ENCODE measurements at places on chromosomes 6 and 20.

DNA sequence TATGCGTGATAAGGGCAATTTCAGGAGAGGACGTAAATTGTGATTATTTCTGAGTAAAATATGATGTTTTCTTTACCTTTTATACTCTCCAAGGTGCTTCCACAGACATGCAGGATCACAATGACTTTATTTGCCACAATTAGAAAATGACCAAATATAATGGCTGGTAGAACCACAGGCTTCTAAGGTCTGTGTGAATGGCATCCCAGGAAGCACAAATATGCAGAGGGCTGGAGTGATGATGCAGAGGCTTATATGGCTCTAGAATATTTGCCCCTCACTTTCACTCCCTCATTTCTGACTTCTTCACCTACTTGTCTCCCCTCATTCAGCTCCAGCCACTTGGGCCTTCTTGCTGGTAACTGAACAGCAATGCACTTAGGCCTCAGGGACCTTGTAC is 502.1 kb upstream of the MAP3K7 start:
- DNase-seq = no peak

- DNase-seq = no peak
Measured at GRCh38 chr6:163402616-163403015, 11.9 kb upstream of the QKI start.

DNA sequence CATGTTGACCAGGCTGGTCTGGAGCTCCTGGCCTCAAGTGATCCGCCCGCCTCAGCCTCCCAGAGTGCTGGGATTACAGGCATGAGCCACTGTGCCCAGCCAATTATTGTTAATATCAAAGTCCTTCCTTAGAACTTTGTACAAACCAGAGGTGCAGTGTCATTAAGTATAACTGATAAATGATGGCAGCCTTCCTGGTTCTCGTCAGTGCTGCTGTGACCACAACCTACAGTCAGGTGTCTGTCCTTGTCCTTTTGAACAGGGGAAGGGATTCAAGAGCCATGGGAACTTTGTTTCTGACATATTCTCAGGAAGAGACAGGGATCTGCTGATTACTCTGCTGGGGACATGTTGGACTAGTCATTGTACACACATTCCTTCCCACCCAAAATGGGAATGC is 103.2 kb upstream of the TIAM2 start:
- no peak for DNase-seq

DNA sequence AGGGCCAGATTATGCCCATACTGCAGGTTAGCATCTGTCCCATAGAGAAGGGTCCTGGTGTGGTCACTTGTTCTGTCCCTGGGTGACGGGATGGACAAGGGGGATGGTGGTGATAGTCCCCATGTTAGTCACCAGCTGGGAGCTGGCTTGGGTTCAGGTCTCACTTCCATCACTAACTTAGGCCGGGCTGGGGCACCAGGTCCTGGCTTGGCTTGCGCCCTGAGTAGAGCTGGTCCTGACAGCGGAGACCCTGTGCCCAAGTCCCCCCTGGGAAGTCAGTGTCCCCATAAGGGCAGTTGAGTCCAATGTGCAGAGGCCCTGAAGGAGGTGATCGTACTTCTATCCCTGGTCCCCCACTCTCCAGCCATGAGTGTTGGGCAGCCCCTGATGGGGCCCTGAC is 52.6 kb downstream of the ANKRD60 start:
- DNase-seq = no peak

DNA sequence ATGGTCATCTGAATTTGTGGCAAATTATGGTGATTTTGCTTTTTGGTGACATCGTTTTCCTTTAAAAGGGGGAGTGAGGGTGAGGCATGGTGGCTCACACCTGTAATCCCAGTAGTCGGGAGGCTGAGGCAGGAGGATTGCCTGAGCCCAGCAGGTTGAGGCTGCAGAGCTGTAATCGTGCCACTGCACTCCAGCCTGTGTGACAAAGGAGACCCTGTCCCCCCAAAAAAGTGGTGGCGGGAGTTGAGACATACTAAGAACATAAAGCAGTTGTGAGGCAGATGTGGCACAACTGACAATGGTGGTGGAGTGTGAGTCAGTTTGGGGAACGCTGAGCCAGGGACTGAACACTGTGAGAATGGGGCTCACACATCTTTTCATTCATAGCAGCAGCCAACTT is 45.5 kb downstream of the ADNP start:
- no peak for DNase-seq

- DNase-seq = no peak
Measured at GRCh38 chr20:25220810-25221591, 25.5 kb downstream of the ENTPD6 start.

GRCh38 chr6:101117393-101118135 is 236.4 kb upstream of the ASCC3 start:
- no peak for DNase-seq

GRCh38 chr20:62449951-62450691 is 22.8 kb upstream of the RBBP8NL start:
- DNase-seq = no peak

DNA sequence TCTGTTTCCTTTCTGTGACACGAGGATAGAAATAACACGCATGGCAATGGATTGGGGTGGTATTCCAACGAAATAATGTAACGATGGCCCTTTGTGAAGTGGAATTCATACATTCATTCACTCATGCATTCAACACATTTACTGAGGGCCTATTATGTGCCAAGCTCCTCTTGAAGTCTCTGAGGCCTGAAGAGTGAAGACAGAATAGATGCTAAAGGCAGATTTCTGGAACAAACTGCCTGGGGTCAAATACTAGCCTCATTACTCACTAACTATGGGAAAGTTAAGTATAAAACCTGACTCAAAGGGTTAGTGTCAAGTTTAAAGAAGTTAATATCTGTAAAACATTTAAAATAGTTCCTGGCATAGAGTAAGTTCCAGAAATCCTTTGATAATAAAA is 279.6 kb upstream of the SULF2 start:
- no peak for DNase-seq

DNA sequence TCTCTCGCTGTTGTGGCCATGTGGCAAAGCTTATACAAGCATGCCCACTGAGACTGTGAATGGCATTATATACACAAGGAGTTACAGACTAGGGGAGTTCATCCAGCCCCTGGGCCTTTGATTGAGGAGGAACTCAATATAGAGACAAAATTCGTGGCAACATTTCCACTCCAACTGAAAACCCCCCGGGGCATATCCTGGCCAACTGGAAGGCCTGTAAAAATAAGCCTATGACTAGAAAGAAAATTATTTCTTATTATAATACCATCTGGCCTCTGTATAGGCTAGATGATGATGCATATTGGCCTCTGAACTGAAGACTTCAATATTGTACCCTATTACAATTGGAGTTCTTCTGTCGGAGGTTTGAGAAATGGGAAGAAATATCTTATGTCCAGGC is 175.5 kb upstream of the GJE1 start:
- DNase-seq = no peak

DNA sequence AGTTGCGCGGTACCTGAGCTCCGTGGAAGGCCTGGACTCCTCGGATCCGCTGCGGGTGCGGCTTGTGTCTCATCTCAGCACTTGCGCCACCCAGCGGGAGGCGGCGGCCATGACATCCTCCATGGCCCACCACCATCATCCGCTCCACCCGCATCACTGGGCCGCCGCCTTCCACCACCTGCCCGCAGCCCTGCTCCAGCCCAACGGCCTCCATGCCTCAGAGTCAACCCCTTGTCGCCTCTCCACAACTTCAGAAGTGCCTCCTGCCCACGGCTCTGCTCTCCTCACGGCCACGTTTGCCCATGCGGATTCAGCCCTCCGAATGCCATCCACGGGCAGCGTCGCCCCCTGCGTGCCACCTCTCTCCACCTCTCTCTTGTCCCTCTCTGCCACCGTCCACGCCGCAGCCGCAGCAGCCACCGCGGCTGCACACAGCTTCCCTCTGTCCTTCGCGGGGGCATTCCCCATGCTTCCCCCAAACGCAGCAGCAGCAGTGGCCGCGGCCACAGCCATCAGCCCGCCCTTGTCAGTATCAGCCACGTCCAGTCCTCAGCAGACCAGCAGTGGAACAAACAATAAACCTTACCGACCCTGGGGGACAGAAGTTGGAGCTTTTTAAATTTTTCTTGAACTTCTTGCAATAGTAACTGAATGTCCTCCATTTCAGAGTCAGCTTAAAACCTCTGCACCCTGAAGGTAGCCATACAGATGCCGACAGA is 9.9 kb downstream of the HEY2 start:
- DNase-seq = no peak

DNA sequence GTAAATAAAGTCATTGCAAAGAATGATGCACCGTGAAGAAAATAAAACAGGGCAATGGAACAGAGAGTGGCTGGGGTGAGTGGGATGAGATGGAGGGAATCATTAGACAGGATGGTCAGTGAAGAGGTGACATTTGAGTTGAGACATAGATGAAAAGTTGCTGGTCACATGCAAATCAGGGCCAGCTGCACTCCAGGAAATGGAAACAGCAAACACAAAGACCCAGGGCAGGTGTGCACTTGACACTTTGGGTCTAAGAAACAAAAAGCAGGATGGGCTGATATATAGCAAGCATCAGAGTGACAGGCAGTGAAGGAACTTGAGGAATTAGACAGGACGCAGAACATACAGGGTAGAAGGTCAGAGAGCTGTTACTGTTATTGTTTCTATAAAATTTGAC is 171.5 kb upstream of the RIPOR2 start:
- DNase-seq = no peak

DNA sequence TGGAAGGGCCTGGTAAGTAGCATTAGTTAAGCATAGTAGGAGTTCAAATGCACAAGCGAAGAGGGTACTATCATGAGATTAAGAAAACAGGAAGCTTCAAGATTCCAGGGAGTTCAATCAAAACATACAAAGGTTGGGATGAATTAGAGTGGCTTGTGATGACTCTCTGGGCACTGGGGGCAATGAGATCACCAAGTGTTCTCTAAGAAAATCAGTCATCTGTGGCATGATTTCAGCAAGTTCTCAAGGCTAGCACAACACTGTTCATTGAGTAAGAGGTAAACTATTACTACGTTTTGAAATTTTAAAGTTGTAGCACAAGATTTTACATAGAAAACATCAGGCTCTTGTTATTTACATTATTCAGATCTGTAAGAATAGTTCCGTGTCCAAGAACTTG is 139.7 kb upstream of the FLRT3 start:
- DNase-seq = no peak

DNA sequence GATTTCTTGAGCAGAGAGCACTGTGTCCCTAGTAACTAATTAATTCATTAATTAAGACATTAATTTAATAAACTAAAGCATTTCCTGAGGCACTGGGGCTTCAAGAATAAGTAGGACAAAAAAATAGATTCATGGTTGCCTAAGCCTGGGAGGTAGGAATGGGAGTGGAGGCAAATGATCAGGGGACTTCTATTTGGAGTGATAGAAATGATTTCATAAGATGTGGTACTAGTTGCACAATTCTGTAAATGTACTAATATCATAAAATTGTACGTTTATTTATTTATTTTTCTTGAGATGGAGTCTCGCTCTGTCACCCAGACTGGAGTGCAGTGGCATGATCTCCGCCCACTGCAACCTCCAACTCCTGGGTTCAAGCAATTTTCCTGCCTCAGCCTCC is 287.2 kb downstream of the KHDC1L start:
- DNase-seq = no peak

DNA sequence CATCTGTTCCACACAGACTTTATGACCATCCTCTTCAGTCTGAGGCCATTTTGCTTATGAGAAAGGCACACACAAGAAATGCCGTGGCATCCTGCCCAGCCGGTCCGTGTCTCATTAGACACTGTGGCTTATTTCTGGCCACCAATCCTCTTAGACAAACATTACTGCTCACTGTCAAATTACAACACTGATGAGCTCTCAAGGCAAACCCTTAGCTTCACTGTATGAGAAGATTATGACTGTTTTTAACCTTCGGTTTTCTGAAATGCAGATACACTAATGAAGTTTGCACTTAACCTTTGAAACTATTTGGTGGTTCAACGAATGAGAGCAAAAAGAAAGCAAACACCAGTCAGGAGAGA is 50.5 kb upstream of the DST start:
- DNase-seq = peak; percentile 12

GRCh38 chr6:64155063-64155462 is 519.5 kb downstream of the PHF3 start:
- no peak for DNase-seq

- DNase-seq = no peak
Measured at GRCh38 chr6:127858727-127859391, 42.0 kb downstream of the THEMIS start.

DNA sequence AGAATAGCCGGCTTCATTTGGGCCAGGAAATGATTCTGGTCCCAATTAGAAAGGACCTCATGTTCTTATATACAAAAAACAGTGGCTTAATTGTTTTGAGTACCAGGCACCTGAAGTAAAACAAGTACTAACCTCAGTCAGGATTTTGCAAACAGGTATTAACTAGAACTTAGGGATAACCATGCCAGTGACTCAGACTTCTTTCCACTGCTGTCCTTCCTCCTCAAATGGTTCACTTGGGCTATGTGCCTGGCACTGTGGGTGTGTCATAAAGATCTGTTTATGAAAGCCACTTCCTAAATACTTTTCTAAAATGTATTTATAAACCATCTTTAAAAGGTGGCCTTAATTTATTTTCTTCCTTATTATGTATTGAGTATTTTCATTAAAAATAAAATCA is 10.7 kb downstream of the CLDN20 start:
- no peak for DNase-seq

DNA sequence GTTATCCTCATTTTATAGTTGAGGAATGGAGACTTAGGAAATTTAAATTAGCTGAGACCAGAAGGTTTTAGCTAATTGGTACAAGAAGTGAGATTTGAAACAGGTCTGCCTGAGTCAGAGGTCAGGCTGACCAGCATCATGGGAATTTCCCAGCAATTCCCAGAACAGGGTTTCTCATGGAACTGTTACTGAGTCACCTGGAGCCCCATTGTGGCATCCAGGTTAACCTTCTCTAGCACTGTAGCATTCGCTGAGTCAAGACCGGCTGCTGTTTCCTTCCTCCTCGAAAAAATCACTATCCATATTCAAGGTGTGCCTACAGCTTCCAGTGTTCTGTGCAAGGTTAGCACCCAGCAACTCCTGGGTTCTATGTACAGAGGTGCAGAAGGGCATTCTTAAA is 238.0 kb upstream of the MAN1A1 start:
- DNase-seq = no peak

- no peak for DNase-seq
Measured at GRCh38 chr6:109521080-109521479, 38.1 kb upstream of the ZBTB24 start.

GRCh38 chr6:13832778-13833177 is 18.4 kb upstream of the MCUR1 start:
- no peak for DNase-seq

DNA sequence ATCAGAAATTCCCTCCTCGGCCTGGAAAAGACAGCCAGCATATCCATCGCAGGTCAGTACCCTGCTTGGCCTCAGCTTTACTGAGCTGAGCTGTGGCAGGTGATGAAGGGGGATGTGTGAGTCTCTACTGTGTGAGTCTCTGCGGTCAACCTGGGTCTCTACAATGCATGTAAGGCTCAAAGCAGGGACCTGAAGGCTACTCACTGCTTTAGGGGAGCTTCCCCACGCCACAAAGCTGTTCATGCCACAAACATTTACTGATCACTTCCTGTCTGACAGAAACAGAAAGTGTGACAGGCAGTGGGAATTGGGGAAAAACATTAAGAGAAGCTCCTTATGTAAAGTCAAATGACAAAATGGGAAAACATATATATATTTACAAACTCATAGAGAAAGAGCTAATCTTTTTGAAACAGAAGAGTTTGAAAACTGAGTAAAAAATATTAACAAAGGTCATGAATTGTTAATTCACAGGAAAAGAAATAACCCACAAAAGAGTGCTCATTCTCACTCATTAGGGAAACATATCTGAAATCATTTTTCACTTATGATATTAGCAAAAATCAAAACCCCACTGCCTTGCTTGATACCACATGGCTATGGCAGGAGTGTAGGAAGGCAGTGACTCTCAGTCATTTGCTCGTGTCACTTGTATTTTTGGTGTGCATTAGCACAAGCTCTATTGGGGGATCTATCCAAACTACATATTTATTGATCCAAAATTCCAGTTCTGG is 5.8 kb downstream of the BTN3A3 start:
- DNase-seq = no peak

Data from GOT3 (cell line).